Esophagus squamous epithelium (tissue), 5 donors: ENCODE measurements at places on chromosomes 7 and 10. TPM values are rescaled to one million over a fixed set of nuclear protein-coding genes. Genes with fewer than 3 reads are reported as not detected.

Gene SLC25A13
- total RNA-seq: 12.7 TPM

Gene SGPL1
- 43.3 TPM for total RNA-seq

Gene OR2A42
- total RNA-seq: not detected

Gene KCND2
- not detected for total RNA-seq

Gene NPFFR1
- not detected for total RNA-seq

GRCh38 chr10:119700321-119700954, 25.4 kb upstream of the INPP5F start:
- H3K27ac ChIP-seq: no peak overlapping the region
- no peaks in the 10 kb centered on the region for H3K27me3 ChIP-seq
- DNase-seq: no peak

GRCh38 chr7:157544980-157545680, 208.3 kb downstream of the DNAJB6 start:
- no peak overlapping the region for H3K27ac ChIP-seq
- H3K36me3 ChIP-seq: no peaks in the 10 kb centered on the region

GRCh38 chr10:52644373-52645186, 128.0 kb downstream of the MBL2 start:
- no peak overlapping the region for H3K27ac ChIP-seq
- H3K4me3 ChIP-seq: no peak overlapping the region
- no peak for DNase-seq
- no peaks in the 10 kb centered on the region for H3K4me1 ChIP-seq
- no peaks in the 10 kb centered on the region for H3K36me3 ChIP-seq

- H3K4me1 ChIP-seq: no peaks in the 10 kb centered on the region
- H3K27me3 ChIP-seq: no peaks in the 10 kb centered on the region
- no peaks in the 10 kb centered on the region for H3K36me3 ChIP-seq
- no peak overlapping the region for H3K4me3 ChIP-seq
These were observed 826.7 kb downstream of the TYW1 start for GRCh38 chr7:67823345-67823744.
